ENCODE measurements at places on chromosomes 1 and 21.

DNA sequence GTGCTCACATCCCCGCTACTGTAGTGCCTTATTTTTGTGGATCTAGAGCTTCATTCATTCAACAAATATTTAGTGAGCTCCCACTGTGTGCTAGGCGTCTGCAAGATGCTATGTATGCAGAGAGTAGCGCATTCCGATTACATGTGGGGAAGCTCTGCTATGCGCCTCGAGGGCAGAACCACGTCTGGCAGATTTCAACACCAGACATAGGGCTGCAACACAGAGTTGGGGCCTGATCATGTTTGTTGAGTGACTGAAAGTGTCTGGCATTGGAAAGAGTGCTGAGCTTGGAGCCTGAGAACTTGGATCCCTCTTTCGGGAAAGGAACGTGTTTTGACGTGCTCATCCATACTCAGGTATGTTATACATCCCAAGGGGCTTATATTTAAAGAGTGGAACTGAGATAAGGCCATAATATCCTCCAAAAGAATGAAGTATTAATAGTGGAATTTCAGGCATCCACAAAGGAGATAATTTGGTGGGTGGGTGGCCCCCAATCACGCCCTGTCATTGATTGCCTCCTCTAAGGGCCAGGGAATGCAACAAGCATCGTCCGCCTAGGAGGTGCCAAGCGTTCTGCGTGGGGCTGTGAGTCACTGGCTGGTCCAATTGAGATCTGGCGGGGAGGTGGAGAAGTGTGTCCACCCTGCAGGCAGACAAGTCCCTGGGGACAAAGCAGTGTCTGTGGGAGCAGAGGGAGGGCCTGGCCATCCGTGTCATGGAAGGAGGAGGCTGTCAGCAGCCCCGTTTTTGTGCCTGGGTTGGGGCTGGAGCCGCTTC lies 62.8 kb upstream of the ZBTB40 start:
- DNase-seq = no peak

DNA sequence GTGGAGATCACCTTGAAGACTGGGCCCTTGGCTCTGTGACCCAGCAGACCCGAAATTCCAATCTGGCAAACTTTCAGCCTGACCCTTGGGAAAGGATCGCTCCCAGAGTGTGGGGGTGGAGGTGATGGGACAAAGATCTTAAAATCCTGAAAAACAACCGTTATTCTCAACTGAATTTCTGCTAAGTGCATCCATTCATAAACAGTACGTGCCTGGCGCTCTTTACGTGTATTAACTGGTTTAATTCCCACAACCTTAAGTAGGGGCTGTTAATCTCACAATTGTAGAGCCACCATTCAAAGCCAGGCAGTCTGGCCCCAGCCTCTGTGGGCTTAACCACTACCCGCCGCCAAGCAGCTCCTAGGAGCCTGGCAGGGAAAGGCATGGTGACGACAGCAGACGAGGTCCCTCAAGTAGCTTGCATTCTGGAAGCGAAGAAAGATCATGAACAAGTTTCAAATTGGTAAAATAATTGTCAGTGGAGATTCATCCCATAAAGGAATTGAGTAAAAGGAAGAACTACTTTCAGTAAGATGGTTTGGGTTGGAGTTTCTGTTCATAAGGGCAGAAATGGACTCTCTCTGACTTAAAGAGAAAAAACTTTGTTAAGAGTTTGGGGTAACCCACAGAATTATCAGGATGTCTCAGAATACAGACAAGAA lies 11.4 kb upstream of the RGS16 start:
- peak; percentile 28 for DNase-seq

GRCh38 chr1:244273845-244274619 lies 177.7 kb downstream of the ADSS2 start:
- DNase-seq = no peak

GRCh38 chr21:43634618-43635017 lies 24.7 kb downstream of the HSF2BP start:
- no peak for DNase-seq

- DNase-seq = no peak
Observed at GRCh38 chr1:15531003-15531402, 4.4 kb downstream of the DNAJC16 start.

DNA sequence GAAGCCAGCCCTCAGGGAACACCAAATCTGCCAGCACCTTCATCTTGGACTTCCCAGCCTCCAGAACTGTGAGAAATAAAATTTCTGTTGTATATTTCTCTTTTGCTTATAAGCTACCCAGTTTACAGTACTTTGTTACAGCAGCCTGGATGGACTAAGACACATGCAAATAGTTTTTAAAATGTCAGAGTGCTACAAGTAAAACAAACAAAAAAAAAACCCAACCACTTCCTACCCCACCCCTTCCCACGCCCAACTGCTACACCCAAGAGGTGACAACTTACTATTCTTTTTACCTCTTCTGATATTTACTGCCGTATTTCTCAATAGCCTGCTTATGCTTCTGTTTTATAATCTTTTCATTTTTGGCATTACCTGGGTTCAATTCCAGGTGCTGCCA lies 8.6 kb upstream of the SPSB1 start:
- DNase-seq = no peak

GRCh38 chr1:24426744-24427544 lies 11.3 kb downstream of the NIPAL3 start:
- DNase-seq = no peak

GRCh38 chr1:202848191-202848542 lies 37.4 kb downstream of the PCAT6 start:
- DNase-seq = no peak

DNA sequence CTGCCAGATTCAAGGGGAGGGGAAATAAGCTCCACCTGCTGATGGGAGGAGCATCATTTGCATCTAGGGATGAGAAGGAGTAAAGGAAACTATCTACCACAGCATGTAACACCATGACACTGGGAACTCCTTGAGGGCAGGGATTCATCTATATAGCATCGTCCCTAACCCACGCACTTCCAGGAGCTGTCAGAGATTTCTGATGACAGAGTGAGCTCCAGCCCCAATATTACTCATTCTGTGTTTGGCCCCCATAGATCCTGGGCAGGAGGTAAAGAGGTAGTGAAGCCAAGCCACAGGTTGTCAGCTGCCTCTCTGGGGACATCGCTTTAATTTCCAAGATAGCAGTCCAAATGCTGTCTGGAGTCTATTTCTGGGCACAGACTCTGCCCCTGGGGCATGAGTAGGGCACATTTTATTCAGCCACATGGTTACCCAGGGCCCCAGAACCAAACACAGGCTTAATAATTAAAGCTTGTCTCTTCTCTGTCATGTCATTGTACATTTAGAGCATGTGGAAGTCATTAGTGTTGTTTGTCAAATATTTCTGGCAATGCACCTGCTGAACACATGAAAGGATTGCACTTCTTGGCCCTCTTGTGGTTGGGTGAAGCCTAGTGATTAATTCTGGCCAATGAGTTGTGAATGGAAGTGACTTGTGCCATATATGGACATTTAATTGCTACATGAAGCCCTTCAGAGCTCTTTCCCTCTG lies 105.9 kb upstream of the POU3F1 start:
- DNase-seq = no peak

DNA sequence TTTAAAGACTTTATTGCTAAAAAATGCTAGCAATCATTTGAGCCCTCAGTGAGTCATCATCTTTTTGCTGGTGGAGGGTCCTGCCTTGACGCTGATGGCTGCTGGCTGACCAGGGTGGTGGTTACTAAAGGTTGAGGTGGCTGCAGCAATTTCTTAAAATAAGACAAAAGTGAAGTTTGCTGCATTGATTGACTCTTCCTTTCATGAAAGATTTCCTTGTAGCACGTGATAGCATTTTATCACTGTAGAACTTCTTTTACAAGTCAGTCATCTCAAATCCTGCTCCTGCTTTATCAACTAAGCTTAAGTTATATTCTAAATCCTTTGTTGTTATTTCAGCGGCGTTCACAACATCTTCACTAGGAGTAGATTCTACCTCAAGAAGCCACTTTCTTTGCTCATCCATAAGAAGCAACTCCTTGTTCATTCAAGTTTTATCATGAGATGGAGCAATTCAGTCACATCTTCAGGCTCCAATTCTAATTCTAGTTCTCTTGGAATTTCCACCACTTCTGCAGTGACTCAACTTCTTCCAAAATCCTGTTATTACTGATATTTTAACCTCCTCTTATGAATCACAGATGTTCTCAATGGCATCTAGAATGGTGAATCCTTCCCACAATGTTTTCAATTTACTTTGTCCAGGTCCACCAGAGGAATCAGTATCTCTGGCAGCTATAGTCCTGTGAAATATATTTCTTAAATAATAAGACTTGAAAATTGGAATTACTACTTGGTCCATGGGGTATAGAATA lies 17.6 kb upstream of the RGS1 start:
- DNase-seq = no peak

GRCh38 chr1:228066416-228066815 lies 16.1 kb upstream of the ARF1 start:
- no peak for DNase-seq

DNA sequence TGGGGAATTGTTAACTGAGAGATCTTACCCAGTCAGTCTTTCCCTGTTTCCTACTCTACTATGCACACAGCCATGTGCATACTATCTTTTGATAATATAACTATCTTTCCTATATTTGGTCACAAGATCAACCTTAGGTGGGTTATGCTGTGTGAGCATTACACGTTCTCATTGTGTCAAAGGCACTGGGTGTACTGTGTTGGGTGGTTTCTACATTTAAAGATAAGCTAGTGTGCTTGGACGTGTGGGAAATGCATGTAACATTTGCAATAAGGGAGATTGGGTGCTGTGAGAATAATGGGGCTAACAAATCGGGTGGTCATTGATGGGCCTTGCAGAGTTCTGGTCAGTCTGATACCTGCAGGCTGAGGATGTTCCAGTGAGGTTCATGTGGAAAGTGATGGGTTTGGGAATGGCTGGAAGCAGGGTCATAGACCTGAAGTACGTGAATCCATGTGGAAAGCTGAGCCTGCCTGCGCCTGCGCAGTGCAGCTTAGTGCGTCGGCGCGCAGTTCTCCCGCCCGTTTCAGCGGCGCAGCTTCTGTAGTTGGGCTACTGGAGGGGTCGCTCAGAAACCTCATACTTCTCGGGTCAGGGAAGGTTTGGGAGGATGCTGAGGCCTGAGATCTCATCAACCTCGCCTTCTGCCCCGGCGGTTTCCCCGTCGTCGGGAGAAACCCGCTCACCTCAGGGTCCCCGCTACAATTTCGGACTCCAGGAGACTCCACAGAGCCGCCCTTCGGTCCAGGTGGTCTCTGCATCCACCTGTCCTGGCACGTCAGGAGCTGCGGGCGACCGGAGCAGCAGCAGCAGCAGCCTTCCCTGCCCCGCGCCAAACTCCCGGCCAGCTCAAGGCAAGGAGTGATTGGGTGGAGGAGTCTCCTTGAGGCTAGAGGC lies at the start of gene MSH4:
TSS of gene MSH4 (plus strand) at position 507 of the 897 bp plus-strand sequence. CDS start at position 611, 104 bp downstream.
- DNase-seq = no peak

GRCh38 chr1:204306076-204306475 lies 53.7 kb downstream of the PLEKHA6 start:
- DNase-seq = no peak

- DNase-seq = peak; percentile 76
Observed at GRCh38 chr1:110780600-110781484, 92.1 kb upstream of the CD53 start.

- no peak for DNase-seq
Observed at GRCh38 chr1:42975561-42976225, 17.0 kb upstream of the SLC2A1 start.

GRCh38 chr1:40856656-40857302 lies 5.4 kb downstream of the CITED4 start:
- DNase-seq = no peak

DNA sequence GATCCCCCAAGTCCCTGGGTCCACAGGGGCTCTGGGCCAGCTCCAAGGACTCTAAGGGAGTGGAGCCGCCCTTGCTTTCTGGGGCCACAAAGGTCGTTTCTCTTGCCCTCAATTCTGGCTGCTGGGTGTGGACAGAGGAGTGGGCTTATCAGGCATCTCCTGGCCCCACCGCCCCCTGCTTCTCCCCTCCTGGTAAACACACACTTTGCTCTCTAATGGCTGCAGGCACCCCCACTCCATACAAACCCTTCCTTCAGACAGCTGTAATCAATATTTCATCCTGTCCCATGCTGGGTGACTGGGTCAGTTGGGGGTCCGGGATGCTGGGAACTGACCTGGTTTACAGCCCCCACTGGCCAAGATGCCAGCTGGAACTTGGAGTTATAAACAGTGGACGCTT lies 67.5 kb downstream of the PRDM16 start:
- DNase-seq = no peak

Data from T-helper 1 cell (primary cell).